WTC11 (cell line): ENCODE measurements at places on chromosomes 3 and 15. TPM values are rescaled to one million over a fixed set of nuclear protein-coding genes. Genes with fewer than 3 reads are reported as not detected.

GRCh38 chr3:45398178-45398577 lies 9.8 kb downstream of the LARS2 start:
- DNase-seq, result no peak

GRCh38 chr3:132555306-132556035 lies 41.6 kb upstream of the ACKR4 start:
- no peak for DNase-seq

DNA sequence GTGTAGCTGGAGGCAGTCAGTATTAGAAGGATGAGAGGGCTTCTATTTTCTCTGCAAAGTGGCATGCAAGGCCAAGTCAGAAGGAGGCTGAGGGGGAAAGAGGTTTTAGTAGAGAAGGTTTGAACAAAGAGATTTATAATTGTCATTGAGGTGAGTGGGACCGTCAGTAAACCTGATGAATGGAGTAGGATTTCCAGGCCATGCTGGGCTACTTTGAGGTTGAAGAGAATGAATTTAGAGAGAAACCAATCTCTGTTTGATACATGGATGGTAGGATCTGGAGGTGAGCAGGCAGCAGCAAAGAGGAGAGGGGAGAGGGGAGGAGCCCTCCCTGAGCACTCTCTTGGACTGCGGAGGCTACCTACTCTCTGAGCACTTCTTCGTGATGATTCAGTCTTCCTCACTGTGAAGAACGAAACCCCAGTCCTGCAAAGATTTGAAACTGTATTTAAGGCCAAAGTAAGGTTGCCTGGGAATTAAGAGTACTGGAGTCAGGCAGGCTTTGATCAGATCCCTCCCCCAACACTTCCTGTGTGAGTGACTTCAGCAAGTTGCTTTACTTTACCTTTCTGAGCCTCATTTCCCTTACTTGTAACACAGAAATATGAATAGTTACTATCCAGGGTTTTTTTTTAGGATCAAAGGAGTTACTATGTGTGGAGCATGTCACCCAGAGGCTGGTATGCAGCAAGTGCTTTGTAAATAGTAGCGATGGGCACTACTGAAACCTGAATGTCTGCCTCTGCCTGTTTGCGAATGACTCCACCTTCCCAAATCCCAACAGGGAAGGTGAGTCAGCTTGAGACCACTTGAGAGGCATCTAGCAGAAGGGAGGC lies 75.8 kb downstream of the RPL39L start:
- DNase-seq, result no peak

DNA sequence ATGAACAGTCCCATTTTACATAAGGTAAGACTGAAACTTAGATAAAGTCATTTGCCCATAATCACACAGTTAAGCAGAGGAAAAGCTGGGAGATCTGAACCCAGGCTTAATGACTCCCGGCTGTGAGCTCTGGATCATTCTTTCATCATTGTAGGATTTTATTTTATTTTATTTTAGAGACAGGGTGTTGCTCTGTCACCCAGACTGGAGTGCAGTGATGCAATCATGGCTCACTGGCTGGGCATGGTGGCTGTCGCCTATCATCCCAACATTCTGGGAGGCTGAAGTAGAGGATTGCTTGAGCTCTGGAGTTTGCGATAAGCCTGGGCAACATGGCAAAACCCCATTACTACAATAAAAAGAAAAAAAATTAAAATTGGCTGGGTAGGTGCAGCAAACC lies 31.2 kb upstream of the RAF1 start:
- no peak for DNase-seq

GRCh38 chr15:76994496-76994895 lies 430 bp upstream of the PSTPIP1 start:
- no peak for DNase-seq

GRCh38 chr3:46953234-46954010 lies 23.1 kb downstream of the CCDC12 start:
- no peak for DNase-seq

DNA sequence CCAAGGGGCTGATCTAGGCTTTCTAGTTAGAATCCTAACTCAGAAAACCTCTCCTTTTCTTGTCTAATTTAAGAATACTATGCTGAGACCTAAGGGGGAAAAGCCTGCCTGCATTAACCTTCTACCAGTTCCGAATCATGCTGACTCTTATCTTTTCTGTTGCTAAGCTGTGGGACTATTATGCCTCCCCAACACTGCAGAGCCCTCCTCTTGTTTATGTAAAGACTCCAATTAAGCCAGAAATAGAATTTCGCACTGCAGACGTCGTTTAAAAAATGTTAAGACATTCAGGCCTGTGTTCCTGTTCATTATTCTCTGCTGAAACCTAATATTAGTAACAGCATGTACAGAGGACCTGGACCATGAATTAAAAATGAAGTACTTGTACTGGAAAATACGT lies 310.6 kb upstream of the ATP11B start:
- no peak for DNase-seq

DNA sequence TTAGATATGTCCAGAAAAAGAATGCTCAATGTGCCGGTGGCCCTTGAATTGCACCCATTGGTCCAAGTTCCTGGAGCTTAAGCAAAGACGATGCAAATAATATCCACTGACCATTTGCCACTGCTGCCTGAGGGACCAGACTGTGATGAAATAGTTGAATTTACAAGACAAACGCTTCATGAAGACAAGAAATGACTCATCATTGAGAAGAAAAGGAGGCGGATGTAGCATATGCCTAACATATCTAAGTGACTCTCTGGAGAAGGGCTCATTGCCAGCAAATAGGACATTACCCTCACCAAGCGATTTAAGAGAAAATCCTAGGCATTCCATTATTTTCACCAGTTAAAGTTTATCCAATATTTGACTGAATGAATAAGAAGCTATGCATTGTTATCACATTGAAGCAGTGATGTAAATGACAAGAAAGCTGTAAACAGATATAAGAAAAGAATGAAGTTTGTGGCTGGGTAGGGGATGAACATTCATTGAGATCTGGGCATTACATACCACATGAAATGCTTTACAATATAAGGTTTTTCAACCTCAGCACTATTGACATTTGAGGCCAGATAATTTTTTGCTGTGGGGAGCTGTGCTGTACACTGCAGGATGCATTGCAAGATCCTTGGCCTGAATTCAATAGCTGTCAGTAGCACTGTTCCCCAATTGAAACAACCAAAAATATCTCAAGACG lies 48.9 kb upstream of the CPNE4 start:
- DNase-seq, result no peak

- no peak for DNase-seq
Measured at GRCh38 chr3:149765762-149766334, 13.6 kb upstream of the COMMD2 start.

- DNase-seq, result peak; percentile 62
Measured at GRCh38 chr3:13415997-13416793, 3.9 kb downstream of the NUP210 start.

DNA sequence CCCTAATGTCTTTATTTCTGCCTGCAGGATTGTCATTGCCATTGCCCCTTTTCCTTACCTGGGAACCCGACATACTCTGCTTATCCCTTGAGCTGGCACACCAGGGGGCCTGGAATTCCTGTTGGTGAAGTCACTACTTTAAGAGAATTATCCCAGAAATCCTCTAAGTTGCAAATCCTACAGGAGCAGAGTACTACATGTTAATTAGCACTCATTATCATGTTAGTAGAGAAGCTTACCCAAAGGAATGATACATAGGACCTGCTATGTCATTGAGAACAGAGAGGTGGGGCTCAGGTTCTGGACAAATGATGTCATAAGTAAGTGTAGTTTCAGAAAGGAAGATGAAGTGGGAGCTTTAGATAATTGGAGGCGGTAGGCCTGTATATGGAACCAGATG lies 27.4 kb downstream of the SCG5 start:
- peak; percentile 77 for DNase-seq

DNA sequence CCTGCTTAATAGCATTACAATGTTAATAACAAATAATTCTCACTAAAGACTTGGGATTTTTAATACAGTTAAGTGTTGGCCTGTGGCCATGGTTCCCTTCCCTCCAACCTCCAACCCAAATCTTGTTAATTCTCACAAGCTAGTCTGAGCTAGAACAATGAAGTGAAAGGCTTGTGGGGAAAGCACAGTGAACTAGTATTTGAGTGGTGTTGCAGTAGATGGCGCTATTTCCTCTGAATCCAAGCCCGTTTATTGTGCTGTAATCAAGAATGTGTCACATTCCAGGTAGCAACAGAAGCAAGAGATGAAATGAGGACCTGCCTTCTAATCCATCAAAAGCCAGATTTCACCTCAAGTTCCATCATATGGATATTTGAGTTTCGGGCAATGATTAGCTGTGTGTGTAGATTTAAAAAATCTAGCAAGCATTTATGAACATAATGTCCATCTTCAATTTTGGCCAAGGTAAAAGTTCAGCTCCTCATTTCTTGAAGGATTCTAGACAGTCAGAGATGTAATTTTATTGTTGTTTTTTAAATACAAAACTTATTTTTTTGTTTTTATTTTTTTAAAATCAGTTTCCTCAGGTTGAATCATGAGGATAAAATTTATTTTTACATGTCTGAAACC lies 160.7 kb downstream of the SQOR start:
- DNase-seq, result peak; percentile 46

DNA sequence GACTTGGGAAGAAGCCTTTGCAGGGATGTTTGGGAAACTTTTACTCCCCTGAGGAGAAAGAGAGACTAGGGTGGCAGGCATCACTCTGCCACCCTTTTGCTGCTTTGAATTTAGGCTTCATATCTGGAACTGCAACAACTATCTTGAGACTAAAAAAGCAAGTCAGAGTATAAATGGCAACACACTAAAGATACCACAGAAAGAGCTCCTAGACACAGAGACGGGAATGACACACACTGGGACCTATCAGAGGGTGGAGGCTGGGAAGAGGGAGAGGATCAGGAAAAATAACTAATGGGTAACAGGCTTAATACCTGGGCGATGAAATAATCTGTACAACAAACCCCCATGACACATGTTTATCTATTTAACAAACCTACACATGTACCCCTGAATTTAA lies 237.8 kb downstream of the FGF12 start:
- no peak for DNase-seq

DNA sequence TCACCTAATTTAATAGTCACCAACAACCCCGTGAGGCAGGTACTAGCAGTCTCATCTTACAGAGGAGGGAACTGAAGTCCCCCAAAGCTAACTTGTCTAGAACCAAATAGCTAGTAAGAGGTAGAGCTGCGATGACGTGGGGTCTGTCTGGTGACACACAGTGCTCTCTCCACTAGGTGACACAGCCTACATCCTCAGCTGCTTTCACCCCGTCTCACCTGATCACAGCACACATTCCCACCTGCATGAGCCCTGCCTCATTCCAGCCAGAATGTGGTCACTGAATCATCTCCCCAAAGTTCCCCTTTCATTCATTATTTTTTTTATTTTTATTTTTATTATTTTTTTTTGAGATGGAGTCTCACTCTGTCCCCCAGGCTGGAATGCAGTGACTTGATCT lies 21.3 kb upstream of the MAGEF1 start:
- no peak for DNase-seq

DNA sequence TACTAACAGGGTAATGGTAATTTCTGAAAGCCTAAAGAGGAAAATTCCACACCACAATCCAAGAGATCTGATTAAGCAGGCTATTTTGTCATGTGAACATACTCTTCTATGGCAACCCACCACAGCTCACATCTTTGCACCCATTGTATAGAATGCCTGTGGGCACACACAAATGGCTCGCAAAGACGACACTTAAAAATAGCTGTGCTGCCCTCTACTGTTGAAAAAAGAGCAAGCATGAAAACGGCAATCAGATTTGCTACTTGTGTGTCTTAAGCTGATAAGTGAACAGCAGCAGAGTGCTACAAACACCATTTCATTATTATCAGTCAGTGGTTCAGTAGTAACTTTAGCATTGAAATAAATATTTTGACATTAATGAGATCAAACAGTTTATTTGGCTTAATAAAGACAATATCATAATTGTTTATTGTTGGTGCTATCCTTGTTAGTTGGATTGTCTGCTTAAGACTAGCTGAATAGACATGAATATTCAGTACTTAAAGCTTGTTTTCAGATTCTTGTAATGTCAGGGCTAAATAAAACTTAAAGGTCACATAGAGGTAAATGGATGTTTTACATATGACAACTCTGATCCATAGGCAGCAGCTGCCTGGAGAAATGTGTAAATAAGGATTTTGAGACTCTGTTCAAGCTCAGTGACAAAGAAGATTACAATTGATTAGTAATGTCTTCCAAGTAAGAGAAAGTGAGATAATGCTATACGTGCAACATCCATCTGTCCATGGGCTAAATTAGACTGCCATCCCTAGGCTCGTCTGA lies 199.1 kb downstream of the LRRN1 start:
- DNase-seq, result peak; percentile 19

GRCh38 chr3:116314476-116314875 lies 130.8 kb downstream of the LSAMP start:
- DNase-seq, result no peak

DNA sequence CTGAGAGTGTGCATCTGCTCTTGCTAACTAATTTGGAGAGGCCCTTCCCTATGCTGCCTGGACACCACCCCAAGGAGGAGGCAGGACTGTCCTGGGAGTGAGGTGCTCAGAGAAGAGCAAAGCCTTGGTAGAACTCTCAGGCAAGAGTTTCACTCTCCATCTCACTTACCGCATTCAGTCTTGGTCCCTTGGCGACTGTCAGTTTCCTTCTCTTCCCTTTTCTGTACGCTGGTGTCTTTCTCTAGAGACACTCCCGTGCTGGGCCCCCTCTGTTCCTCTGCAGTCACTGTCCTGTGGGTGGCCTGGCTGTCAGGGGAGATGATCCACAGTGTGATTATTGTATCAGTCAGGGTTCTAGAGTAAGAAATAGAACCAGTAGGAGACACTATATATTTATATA lies 44.0 kb downstream of the IDH2 start:
- DNase-seq, result no peak

SLC24A5 gene
- total RNA-seq, result not detected in 3 replicates

MME gene
- 23.7 to 24.4 TPM (median 23.9 TPM) in 3 replicates for total RNA-seq

SLC9C1 gene
- total RNA-seq, result 1.4 to 3.5 TPM (median 2.5 TPM) in 3 replicates

MAPKBP1 gene
- total RNA-seq, result 11.0 to 14.5 TPM (median 12.9 TPM) in 3 replicates

WNT7A gene
- total RNA-seq, result 0.04 to 0.07 TPM in 2 of 3 replicates, not detected in the other
